Spleen (tissue), 13 donors: ENCODE measurements at places on chromosomes 2 and 18.

DNA sequence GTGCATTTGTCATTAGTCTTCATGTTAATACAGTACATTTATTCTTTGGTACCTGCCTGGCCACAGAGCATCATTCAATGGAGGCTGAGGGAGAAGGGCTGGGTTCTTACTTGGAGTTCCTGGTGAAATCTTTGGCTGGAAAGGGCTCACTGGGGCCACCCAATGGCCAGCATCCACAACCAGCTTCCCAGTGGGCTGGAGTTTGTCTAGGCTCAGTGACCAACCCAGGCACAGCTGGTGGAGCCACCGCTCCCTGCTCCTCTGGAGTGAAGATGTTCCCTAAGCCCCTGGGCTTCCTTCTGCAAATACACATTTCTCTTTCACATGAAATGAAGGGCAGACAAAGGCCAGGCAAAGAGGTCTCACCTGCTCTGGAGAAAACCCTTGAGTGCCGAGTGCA, 34.4 kb downstream of the EHD3 start:
- H3K27me3 ChIP-seq: no peaks in the 10 kb centered on the region
- H3K4me3 ChIP-seq: no peak overlapping the region
- no peak for DNase-seq
- no peaks in the 10 kb centered on the region for H3K4me1 ChIP-seq
- H3K27ac ChIP-seq: no peak overlapping the region

DNA sequence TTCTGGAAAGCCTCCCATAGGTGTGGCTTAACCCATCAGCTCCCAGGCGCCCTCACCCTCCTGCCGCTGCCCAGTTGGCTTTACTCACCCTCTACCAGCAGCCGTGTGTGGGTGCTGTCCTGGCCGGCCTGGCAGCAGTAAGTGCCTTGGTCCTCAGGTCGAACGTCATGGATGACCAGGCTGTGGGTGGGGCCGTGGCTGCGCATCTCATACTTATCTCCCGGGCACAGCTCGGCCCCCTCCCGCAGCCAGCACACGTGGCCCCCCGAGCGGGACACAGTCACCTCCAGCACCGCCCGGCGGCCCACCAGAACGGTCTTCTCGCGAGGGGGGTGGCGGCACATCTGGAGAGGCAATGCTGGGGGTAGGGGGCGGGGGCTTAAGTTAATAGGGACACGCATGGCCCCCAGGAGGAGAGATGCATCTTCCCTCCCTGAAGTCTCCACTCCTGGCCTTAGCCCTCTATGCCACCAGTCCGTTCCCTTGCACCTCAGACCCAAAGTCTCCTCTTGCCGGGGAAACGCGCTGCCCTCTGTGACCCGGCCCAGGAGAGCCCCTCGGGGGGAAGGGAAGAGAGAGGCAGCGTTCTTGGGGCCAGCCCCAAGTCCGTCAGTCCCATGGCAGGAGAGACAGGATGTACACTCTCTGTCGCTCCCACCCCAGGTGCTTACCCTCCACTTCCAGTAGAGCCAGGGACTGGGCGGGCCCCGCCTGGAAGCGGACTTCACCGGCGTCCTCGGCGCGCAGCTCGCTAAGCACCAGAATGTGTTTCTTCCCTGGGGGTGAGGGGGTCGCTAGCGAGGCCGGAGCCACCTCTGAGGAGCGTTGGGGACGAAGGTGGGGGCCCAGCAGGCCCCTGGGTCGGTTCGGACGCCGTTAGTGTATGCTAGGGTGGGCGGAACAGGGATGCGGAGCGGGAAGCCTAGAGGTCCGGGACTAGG, 7.9 kb downstream of the TMEM198 start:
- H3K27me3 ChIP-seq: peaks cover 11% of the 10 kb centered on the region
- H3K27ac ChIP-seq: no peak overlapping the region
- H3K4me3 ChIP-seq: peak overlapping the region; percentile 60
- peak; percentile 82 for DNase-seq
- H3K36me3 ChIP-seq: no peaks in the 10 kb centered on the region

DNA sequence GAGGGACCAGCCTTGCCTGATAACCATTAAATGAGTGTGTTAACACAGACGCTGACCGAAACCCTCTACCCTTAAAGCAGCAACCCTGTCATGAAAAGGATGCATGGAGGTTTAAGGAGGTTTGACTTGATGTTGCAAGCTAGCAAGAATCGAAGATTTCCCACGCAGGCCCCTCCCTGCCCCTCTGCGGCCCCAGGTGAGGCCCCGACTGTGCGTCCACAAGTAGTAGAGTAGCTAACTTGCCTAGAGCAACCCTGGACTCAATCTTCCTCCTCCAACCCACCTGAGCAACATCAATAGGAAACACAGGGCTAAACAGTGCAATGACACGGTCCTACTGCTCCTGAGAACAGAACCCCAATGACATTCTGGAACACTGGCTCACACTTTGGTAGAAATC, 150.1 kb downstream of the COL4A4 start:
- H3K4me1 ChIP-seq: no peaks in the 10 kb centered on the region
- no peaks in the 10 kb centered on the region for H3K36me3 ChIP-seq
- no peak overlapping the region for H3K4me3 ChIP-seq

DNA sequence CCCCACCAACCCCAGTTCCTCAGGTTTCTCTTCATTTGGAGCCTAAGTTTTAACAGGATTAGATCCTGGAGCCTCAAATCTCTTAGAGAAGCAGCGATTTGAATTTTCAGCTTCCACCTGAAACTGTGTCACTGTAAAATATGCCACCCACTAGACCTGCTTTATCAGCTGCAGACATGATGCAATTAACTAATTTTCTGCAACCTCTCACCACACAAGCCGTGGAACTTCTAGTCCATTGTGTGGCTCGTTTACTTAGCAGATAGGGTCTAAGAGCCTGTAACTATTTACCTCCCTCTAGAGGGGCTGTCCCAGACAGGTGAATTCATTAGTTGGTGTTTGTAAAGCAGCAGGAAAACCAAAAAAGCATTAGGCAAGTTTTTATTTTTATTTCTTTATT, 31.6 kb upstream of the FZD5 start:
- H3K4me3 ChIP-seq: no peak overlapping the region
- no peak for DNase-seq
- no peaks in the 10 kb centered on the region for H3K36me3 ChIP-seq
- H3K27me3 ChIP-seq: no peaks in the 10 kb centered on the region
- H3K27ac ChIP-seq: no peak overlapping the region
- H3K4me1 ChIP-seq: no peaks in the 10 kb centered on the region

GRCh38 chr2:112824694-112825085, 11.9 kb downstream of the IL1B start:
- no peaks in the 10 kb centered on the region for H3K4me1 ChIP-seq
- no peaks in the 10 kb centered on the region for H3K27me3 ChIP-seq
- H3K36me3 ChIP-seq: no peaks in the 10 kb centered on the region
- no peak overlapping the region for H3K4me3 ChIP-seq

GRCh38 chr2:136394136-136395060, 276.4 kb upstream of the CXCR4 start:
- H3K27ac ChIP-seq: peak overlapping the region; percentile 0
- DNase-seq: no peak
- peaks cover 14% of the 10 kb centered on the region for H3K4me1 ChIP-seq
- no peaks in the 10 kb centered on the region for H3K27me3 ChIP-seq
- H3K4me3 ChIP-seq: no peak overlapping the region

DNA sequence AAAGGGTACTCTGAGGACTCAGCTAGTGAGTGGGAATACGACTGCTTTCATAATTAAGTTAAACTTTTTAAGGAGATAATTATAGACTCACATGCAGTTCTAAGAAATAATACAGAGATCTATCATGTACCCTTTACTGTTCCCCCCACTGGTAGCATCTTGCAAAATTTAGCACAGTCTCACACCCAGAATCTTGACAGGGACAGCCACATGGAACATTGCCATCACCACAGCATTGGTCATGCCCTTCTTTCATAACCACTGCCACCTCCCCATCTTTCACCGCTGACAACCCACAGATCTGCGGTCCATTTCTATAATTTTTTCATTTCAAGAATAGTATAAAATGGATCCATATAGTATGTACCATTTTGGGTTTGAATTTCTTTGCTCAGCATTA, 37.8 kb downstream of the ARHGEF4 start:
- DNase-seq: no peak
- no peaks in the 10 kb centered on the region for H3K4me1 ChIP-seq
- H3K27ac ChIP-seq: no peak overlapping the region

GRCh38 chr2:37738266-37738885, 66.9 kb upstream of the CDC42EP3 start:
- no peaks in the 10 kb centered on the region for H3K36me3 ChIP-seq
- no peaks in the 10 kb centered on the region for H3K4me1 ChIP-seq

DNA sequence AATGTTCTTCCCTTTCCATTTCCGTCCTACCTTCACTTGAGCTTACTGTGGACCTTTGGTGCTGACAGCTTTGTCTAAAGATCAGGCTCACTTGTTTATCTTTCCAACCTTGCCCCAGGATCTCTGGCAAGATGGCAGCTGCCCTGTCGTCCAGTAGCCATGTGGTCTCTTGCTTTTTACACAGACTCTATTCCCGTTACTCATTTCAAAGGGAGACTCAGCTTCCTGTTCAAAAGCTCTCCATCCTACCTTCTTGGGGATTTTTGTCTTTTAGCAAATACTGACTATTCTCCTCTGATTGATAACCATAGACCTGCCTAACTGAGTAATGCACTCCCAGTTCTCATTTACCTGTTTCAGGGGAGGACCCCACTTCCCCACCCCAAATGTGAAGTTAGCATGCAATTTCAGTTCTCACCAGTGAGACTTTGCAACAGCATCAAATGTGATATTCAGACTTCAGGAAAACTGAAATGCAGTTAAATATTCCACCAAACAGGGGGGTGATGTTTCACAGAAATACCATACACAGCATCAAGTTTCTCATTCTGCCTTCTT, 184.4 kb downstream of the MYO3B start:
- no peaks in the 10 kb centered on the region for H3K4me1 ChIP-seq
- H3K4me3 ChIP-seq: no peak overlapping the region
- no peak overlapping the region for H3K27ac ChIP-seq
- H3K27me3 ChIP-seq: no peaks in the 10 kb centered on the region
- H3K36me3 ChIP-seq: no peaks in the 10 kb centered on the region

DNA sequence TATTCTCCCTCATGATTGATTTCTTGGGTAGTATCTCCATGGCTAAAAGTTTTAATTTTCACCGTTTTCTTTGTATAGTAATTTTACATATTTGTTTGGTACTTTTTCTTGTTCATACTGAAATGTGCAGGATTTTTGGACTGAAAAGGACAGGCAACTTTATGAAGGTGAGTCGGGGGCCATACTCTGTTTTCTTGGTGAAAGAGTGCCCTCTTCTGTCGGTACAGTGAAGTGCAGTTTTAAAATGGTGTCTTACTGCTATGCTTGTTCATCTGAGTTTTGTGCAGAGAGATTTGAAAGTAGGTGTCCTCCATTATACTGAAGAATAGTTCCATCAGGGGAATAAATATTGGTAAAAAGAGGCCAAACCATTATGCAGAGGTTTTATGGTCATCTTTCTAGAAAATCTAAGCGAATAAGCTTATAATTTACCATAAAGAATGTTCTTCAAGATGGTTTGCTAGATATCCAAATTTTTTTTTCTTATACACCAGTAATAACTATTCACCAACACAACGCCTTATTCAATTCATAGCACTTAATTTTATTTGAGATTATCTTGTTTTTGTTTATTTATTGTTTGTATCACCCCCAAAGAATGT, 8.7 kb upstream of the SERPINB13 start:
- no peaks in the 10 kb centered on the region for H3K36me3 ChIP-seq
- DNase-seq: no peak
- no peaks in the 10 kb centered on the region for H3K27me3 ChIP-seq

DNA sequence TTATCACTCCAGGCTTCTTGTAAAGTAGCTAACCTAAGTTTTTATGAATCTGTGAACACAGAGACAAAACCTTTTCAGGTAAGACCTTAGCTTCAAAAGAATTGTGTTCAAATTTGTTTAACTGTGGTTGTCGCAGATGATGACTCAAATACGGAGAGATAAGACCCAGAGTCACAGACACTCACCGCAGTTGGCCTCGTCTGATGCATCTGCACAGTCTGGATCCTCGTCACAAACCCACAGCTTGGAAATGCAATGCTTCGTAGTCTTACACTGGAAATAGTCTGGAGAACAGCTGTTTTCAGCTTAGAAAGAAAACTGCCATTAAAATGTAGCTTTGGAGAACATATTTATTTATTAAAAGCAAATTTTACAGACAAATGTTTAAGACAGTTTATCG, 1662.1 kb upstream of the NXPH2 start:
- no peaks in the 10 kb centered on the region for H3K36me3 ChIP-seq
- H3K4me3 ChIP-seq: no peak overlapping the region
- no peaks in the 10 kb centered on the region for H3K4me1 ChIP-seq
- no peak for DNase-seq
- H3K27me3 ChIP-seq: no peaks in the 10 kb centered on the region

GRCh38 chr2:234741976-234742375, 209.8 kb upstream of the SH3BP4 start:
- no peak overlapping the region for H3K27ac ChIP-seq
- H3K27me3 ChIP-seq: no peaks in the 10 kb centered on the region
- H3K4me3 ChIP-seq: no peak overlapping the region

- H3K36me3 ChIP-seq: no peaks in the 10 kb centered on the region
- no peak overlapping the region for H3K4me3 ChIP-seq
- H3K27ac ChIP-seq: no peak overlapping the region
- H3K27me3 ChIP-seq: no peaks in the 10 kb centered on the region
Observed at GRCh38 chr2:16225545-16225944, 285.2 kb downstream of the MYCN start.

GRCh38 chr2:40027968-40028367, 248.9 kb upstream of the THUMPD2 start:
- H3K27ac ChIP-seq: no peak overlapping the region
- H3K27me3 ChIP-seq: no peaks in the 10 kb centered on the region
- H3K4me1 ChIP-seq: no peaks in the 10 kb centered on the region
- H3K4me3 ChIP-seq: no peak overlapping the region

GRCh38 chr2:184654945-184655344, 56.6 kb downstream of the ZNF804A start:
- no peaks in the 10 kb centered on the region for H3K36me3 ChIP-seq
- DNase-seq: no peak
- H3K4me3 ChIP-seq: no peak overlapping the region

DNA sequence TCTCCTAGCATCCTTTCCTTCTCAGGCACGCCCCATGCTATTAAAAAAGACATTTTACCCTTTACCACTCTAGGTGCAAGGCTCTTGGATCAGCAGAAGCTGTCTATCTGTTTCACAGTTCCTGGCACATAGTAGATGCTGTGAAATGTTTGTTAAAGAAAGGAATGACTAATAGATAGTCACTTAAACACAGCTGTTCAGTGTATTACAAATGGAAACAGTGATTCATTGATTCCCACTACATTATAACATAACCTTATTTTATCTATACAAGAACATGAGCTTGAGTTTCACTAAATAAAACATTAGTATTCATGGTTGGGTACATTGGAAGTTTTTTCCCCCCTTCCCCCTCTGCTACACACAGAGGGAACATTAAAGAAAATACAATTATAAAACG, 142.1 kb downstream of the ASXL3 start:
- H3K27me3 ChIP-seq: no peaks in the 10 kb centered on the region
- no peak overlapping the region for H3K27ac ChIP-seq
- H3K4me1 ChIP-seq: no peaks in the 10 kb centered on the region
- no peak overlapping the region for H3K4me3 ChIP-seq
- H3K36me3 ChIP-seq: no peaks in the 10 kb centered on the region
- no peak for DNase-seq
